ENCODE measurements at places on chromosomes 7 and 10. TPM values are rescaled to one million over a fixed set of nuclear protein-coding genes. Genes with fewer than 3 reads are reported as not detected.
A peak's percentile ranks its signal among the peaks of the same experiment; 100 is the strongest.

DNA sequence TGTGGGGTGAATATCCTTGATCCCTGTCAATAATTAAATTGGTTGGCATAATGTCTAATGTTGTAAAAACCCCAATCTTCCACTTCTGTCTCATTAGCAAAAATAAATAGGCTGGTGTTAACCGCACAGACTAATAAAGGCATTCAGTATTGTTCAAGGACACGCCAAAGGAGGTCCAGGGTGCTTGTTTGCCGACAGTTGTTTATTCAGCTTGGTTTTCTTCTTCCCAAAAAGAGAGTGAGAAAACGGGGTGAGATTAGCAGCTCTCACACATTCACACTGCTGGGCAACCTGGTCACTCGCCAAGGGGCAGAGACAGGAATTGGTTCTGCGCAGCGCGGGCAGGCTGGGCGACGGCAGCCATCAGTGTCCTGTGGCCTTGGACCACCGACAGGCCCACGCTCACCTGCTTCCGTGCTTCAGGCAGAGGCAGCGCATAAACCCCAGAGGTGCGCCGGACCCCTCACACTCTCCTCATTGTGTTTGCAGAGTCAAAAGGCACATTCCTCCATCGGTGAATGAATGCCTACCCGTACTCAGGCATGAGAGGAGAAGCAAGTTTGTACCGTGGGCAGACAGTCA is 26.2 kb upstream of the LMBR1 start:
- no peak for DNase-seq

- no peak for DNase-seq
Observed at GRCh38 chr10:71525721-71526120, 129.0 kb downstream of the CDH23 start.

- no peak for DNase-seq
Observed at GRCh38 chr10:127426746-127427145, 122.4 kb upstream of the NPS start.

DNA sequence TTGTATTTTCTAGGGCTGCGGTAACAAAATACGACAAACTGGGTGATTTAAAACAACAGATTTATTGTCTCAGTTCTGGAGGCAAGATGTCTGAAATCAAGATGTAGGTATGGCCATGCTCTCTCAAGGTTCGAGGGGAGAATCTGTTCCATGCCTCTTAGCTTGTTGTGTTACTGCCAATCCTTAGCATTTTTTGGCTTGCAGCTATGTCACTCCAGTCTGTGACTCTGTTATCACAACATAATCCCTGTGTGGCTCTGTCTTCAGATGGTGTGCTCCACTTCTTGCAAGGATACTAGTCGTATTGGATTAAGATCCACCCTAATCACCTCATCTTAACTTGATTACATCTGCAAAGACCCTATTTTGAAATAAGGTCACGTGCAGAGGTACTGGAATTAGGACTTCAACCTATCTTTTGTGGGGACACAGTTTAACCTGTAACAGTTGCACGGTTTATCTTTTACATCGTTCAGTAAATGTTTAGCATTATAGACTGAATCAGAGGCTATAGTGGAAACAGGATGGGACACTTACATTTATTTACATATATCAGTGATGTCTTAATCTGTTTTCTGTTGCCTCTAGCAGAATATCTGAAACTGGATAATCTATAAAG is 3.1 kb downstream of the C1GALT1 start:
- DNase-seq, result no peak

The CABCOCO1 gene
- polyA plus RNA-seq, result 1.9 TPM

DNA sequence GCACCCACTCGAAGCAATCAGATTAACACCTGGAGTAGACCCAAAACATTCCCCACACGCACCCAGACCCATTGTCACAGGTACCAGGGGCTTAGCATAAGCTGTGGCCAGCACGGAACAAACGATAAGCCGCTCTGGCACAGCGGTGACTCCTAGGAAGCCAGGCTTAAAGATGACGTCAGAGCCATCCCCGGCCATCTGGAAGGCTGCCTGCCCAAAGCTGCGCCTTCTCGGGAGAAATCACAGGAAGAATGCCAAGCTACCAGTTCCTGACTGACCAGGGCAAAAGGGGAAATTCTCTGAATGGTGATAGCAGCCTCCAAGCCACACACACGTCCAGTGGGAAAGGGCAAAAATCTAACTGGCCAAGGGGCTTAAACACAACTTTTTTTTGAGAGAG is 13.0 kb upstream of the WIPI2 start:
- no peak for DNase-seq

DNA sequence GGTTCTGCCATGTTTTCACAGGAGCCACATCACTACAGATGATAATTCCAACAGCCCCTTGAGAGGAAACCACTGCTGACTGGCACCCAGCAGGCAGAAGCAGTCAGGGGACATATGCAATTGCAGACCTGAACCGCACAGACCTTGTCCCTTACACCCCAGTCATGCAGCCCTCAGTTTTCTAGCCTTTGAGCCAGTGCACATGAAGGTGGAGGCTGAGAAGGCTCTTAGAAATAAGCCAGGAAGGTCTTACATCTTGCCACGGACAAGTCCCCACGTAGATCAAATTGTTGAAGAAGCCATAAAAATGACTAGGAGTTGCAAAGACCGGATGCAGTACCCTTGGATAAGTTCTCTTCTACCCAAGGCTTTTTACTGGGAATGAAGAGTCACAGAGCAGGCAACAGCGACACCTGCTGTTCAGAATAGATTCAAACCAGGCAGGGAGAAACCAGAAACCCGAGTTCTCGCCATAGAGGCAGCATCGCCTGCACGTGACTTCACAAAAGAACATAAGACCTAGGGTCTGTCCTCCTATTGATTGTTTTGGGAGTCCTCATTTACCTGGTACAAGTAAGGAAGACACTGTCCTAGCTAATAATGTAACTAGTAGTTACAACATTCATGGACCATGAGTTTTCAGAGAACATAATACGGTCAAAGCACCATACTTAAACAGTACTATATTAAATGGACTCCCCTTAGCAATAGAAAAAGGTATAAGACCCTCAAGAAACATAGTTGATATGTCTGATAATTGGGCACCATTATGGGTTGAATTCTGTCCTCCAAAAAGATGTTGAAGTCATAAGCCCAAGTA is 11.1 kb downstream of the STEAP1B start:
- DNase-seq, result peak; percentile 83

DNA sequence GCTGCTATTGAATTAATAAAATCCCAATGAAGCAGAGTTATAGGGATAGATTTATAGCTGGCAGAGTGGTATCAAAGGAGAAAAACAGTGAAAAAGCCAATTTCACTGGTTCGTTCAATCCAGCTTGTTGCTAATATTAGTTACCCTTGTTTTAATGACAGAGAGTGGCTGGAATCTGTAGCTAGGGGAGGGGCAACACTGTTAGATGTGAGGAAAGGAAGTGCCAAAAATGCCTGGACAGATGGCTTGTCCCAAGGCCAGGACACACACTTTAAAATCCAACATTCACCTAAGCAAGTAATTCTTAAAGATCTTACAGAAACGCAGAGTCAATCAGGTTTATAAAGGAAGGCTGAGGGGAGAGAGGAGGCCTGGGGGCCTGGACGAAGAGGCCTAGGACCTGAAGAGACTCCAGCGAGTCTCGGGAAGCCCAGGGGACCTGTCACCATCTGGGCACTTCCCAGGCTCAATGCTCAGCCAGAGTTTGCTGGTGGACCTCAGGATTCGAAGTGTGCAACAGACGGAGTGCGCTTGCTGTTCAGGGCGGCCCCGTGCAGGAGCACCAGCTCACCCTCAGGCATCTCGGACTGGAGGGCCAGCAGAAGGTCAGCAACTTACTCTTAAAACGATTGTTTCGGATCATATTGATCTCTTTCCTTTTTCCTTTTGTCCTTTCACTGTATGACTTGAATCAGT is 36.7 kb downstream of the TMEM248 start:
- no peak for DNase-seq

Measured in renal pelvis (tissue), 12 donors.